ENCODE measurements at places on chromosomes 5 and 9. TPM values are rescaled to one million over a fixed set of nuclear protein-coding genes. Genes with fewer than 3 reads are reported as not detected.

DNA sequence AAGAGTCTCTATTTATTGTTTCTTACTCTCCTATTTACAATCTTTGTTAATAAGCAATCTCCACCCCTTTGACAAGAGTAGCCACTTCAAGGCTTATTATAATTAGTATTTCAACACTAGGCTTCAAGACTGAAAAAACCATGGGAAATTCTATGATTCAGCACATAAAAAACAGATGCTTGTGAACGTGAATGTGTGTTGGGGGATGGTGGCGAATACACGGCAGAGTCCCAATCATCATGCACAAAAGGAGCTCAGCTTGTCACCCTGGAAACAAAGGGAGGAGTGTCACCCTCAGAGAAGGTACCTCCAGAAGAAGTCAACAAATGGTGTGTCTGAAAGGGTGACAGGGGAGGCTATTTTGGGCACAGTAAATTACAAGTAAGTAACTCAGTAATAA, 157.2 kb upstream of the RETREG1 start:
- DNase-seq = no peak

DNA sequence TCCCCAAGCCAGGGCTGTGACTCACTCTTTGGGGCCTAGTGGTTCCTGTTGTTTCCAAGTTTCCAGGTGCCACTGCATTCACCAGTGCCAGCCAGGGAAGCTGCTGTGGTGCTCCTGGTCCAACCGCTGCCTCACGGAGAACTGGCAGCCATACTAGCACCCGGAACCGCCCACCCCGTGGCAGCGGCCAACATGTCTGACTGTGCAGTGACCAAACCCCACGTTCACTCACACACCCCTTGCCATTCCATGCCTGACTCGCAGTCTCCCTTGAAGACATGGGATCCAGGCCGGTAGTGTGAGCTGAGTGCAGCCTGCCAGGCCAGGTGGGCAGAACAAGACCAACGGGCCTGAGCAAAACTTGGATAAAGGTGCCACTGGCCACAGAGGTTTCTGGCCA, 845.0 kb upstream of the DMAC1 start:
- DNase-seq = no peak

DNA sequence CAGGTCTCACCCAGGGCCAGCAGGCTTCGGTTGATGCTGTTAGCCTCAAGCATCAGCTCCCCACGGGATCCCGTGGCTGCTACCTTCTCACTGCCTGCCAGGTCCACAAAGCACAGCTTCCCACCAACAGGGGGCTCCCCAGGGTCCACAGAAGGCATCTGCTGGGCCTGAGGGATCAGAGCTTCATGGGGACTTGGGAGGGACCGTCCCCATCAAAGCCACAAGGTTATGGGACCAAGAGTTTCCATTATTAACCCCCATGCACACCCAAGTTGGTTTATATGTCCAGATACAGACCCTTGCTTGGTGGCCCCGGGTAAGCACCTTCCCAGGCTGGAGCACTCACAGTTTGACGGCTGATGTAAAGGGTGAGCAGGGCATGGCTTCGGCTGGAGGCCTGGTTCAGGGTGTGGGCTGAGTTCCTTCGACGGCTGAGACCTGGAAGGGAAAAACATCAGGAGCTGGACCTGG, 3.0 kb downstream of the KIF12 start:
- peak; percentile 34 for DNase-seq

GRCh38 chr9:113886933-113887332, 10.8 kb downstream of the ZNF618 start:
- peak; percentile 12 for DNase-seq

GRCh38 chr5:150448334-150448733, 1.2 kb downstream of the RPS14 start:
- no peak for DNase-seq

DNA sequence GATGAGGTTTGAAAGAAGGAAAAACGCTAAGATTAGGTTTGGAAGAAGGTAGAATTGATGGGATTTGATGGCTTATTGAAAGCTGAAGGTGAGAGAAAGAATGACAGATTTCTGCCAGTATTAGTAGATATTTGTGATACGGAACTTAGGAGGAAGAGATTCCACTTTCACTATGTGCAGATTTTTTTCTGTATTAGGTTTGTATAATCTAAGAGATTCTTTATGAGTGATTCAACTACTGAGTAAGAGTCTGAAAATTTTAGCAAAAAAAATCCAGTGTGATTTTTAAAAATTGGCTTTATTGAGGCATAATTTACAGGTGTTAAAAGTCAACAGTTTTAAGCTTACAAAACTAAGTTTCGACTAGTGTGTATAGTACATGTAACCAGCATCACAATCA, 54.1 kb downstream of the AP3S1 start:
- no peak for DNase-seq

DNA sequence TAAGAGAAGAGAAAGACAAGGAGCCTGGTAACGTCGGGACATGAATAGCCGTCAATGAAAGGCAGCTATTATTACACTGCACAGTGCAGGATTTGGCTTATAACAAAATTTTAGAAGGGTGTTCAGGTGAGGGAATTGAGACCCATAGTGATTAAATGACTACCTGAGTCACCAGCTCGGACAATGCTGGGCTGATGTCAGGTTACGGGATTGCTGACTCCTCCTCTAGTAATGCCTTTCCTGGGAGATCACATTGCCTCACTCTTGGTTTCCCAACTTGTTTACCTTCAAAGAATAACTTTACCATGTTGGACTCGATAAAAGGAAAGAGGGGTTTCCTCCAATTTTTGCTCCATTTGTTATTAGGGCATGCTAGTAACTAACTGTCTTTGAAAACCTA, 132.6 kb downstream of the GHR start:
- no peak for DNase-seq

DNA sequence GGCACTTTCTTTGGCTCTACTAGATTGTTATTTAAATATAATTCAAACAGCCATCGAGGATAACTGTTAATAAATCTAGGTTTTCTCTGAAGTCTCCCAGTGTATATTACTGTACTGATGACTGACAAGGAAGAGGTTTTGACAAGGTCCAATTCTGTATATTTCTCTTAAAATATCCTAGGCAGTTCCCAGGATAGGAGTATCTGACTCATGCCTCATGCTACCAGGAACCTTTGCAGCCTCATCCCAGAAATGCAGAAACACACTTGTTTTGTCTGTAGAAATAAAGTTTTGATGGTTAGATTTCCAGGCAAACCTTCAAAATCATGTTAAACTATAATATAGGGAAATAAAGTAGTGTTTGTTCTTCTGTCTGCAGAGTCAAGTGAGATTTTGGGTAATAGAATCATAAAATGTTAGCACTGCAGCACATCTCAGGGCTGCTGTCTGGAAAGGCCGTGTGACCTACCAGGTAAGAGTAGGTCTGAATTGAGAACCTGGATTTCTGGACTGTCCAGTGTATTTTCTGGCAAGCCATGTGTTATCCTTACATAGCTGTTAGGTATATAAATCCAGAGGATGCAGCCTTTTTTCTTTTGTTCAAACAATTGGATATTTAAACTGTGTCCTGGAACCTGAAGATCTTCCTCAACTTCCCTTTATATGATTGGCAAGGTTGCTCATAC, 8.3 kb downstream of the UBE2D2 start:
- no peak for DNase-seq

GRCh38 chr9:124766815-124767554, 4.1 kb downstream of the NR6A1 start:
- no peak for DNase-seq

GRCh38 chr5:119275146-119275545, 80.7 kb upstream of the TNFAIP8 start:
- DNase-seq = no peak

- no peak for DNase-seq
Observed at GRCh38 chr5:453725-454481, 10.9 kb downstream of the EXOC3 start.

- no peak for DNase-seq
Observed at GRCh38 chr5:122533825-122534224, 221.8 kb downstream of the SNCAIP start.

GRCh38 chr5:163914910-163915309, 409.5 kb downstream of the MAT2B start:
- no peak for DNase-seq

DNA sequence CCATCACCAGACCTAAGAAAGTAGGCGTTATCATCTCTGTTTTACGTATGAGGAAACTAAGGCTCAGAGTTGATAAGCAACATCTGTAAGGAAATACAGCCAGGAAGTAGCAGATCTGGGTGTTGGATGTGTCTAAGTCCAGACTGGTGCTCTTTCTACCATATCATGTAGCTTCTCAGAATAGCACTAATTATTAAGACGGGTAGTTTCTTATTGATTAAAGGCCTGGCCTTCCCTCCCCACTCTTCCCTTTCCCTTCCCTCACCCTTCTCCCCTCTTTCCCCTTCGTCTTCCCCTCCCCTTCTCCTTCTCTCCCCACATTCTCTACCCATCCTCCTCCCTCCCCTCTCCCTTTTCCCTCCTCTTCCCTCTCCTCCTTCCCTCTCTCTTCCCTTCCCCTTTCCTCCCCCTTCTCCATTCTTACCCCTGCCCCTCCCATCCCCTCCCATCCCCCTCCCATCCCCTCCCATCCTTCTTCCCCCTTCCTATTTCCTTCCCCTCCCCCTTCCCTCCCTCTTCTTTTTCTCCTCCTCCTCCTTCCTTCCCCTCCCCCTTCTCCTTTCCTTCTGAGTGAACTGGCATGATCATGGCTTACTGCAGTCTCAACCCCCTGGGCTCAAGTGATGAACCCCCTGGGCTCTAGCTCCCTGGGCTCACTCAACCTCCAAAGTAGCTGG, 79.4 kb downstream of the SNX24 start:
- no peak for DNase-seq

DNA sequence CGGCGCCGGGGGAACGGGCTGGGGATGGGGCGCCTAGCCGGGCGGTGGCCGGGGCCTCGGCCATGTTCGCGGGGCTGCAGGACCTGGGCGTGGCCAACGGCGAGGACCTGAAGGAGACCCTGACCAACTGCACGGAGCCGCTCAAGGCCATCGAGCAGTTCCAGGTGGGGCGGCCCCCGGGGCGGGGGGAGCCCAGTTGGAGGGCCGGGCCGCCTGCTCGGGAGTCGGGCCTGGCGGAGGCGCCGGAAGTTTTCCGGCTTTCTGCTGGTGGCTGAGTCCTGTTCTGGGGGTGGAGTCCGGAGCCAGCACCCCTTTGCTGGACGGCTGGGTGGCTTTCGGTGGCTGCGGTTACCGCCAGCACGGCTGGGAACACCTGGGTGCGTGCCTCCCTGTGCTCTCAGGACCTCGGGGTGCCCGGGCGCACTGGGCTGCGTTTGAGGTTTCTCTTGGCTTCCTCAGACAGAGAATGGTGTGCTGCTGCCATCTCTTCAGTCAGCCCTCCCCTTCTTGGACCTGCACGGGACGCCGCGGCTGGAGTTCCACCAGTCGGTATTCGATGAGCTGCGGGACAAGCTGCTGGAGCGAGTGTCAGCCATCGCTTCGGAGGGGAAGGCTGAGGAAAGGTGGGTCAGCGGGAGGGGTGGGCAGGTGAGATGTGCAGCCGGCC, 454 bp downstream of the NELFB start:
- DNase-seq = peak; percentile 33

- DNase-seq = peak; percentile 14
Observed at GRCh38 chr5:73370640-73371583, 77.7 kb downstream of the FOXD1 start.

- DNase-seq = no peak
Observed at GRCh38 chr5:26622947-26623346, 415.4 kb downstream of the CDH9 start.

DNA sequence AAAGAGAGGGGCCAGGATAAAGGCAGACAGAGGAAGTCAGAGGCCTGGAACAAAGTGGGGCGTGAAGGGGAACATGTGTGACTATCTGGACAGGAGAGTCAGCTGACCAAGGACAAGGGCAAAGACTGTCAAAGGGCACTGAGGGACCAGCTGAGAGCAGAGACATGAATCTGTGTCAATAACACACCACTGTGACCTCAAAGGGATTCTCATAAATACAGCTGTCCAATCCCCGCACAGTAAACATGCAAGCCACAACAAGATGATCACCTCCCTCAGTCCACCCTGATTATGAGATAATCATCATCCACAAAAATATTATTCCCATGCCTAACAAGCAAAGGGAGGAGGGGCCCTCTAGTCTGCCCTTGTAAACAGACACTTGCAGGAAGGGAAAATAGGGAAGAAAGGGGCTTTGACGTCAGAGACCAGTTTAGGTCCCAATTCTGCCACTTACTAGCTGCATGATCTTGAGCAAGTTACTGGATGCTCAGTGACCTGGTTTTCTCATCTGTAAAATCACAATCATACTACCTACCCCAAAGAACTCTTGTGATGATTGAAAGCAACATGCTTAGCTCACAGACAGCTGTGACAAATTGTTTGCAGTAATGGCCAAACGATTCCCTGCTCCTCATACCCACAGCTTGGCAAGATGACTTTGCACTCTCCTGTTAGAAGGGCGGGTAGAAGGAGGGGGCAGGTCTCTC, 41.8 kb downstream of the RAPGEF1 start:
- no peak for DNase-seq

GRCh38 chr5:45252978-45253377, 443.2 kb downstream of the HCN1 start:
- no peak for DNase-seq

GRCh38 chr5:153136910-153137614, 353.4 kb upstream of the GRIA1 start:
- DNase-seq = no peak

DNA sequence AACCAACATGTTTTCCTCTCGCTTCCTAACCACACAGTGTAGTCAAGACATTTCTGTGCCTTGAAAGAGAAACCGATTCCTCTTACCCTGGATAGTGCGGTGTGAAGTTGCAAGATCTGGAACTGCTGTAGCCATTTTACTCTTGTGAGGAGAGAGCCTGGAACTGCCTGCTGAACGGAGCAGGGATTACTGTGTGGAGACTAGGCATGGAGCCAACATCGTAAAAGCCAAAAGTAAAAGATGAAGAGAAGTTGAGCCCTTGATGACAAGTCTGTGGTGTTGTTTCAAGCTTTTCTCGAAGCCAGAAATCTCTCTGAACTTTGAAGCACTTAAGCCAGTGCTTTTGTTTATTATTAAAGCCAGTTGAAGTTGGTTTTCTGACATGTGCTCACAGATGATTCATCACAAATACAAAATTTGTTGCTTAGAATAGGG, 110.1 kb upstream of the GRIN3A start:
- no peak for DNase-seq

DNA sequence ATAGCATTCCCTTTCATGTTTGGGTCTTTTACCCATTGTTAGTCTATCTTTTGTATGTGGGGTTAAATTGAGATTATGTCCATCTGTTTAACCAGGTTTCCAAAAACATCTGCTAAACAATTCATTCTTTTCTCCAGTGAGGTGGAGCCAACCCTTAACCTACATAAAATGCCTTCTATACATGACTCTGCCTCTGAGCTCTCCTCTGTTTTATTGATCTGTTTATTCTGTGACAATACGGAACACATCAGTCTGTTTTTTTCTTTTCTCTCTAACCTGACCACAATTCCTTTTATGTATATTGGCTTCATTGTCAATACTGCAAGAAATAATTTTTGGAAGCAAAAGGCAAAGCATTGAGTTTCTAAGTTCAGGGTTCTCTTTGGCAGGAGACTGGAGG, 9.9 kb upstream of the ARL15 start:
- no peak for DNase-seq

GRCh38 chr5:126677121-126677520, 76.4 kb downstream of the PHAX start:
- DNase-seq = no peak

The LRRC19 gene
- not detected for total RNA-seq

The ANKRD18A gene
- not detected for total RNA-seq

The TRIM41 gene
- total RNA-seq = 14.4 TPM

The LVRN gene
- 0.16 TPM for total RNA-seq

The PRR16 gene
- total RNA-seq = 1.5 TPM

The NEUROG1 gene
- not detected for total RNA-seq

The ENC1 gene
- total RNA-seq = 2.5 TPM

The SLC4A9 gene
- total RNA-seq = 0.18 TPM

The UQCRQ gene
- 267 TPM for total RNA-seq

The IL4 gene
- not detected for total RNA-seq

The PCDHGB7 gene
- total RNA-seq = 7.4 TPM

The PLCXD3 gene
- total RNA-seq = 0.05 TPM
